ENCODE measurements at places on chromosomes 2 and 18. TPM values are rescaled to one million over a fixed set of nuclear protein-coding genes. Genes with fewer than 3 reads are reported as not detected.

HSBP1L1 gene
- total RNA-seq: 2.7 TPM

PDE11A gene
- total RNA-seq: not detected

REG3A gene
- not detected for total RNA-seq

SP100 gene
- 68.8 TPM for total RNA-seq

RIT2 gene
- total RNA-seq: not detected

IL37 gene
- total RNA-seq: not detected

TGFA gene
- total RNA-seq: 1.7 TPM

LDAH gene
- total RNA-seq: 12.3 TPM

KRTCAP3 gene
- total RNA-seq: not detected

FASTKD1 gene
- total RNA-seq: 9.7 TPM

VWA3B gene
- total RNA-seq: not detected

FAM110C gene
- under 0.01 TPM for total RNA-seq

RGPD4 gene
- total RNA-seq: not detected

ALS2 gene
- total RNA-seq: 33.0 TPM

ANKRD30BL gene
- total RNA-seq: not detected

TBR1 gene
- total RNA-seq: not detected

ADCYAP1 gene
- total RNA-seq: under 0.01 TPM

CRIM1 gene
- total RNA-seq: 175 TPM

SLC40A1 gene
- 359 TPM for total RNA-seq

LIMS3 gene
- 1.8 TPM for total RNA-seq

RNF125 gene
- 0.35 TPM for total RNA-seq

PRKCE gene
- total RNA-seq: 9.9 TPM

KANSL1L gene
- 12.0 TPM for total RNA-seq

UGT1A6 gene
- total RNA-seq: not detected

DSC2 gene
- total RNA-seq: 0.23 TPM

ABCA12 gene
- total RNA-seq: under 0.01 TPM

CTLA4 gene
- not detected for total RNA-seq

UGT1A7 gene
- not detected for total RNA-seq

FAM124B gene
- 0.12 TPM for total RNA-seq

SCYGR4 gene
- total RNA-seq: not detected

CD207 gene
- total RNA-seq: not detected

ITGAV gene
- total RNA-seq: 481 TPM

MAPK4 gene
- not detected for total RNA-seq

ELOA2 gene
- total RNA-seq: not detected

CRYGD gene
- not detected for total RNA-seq

BCL11A gene
- 0.08 TPM for total RNA-seq

ATP5MC3 gene
- total RNA-seq: 104 TPM

PELI1 gene
- 6.0 TPM for total RNA-seq

ATG9A gene
- 35.6 TPM for total RNA-seq

TSN gene
- 39.7 TPM for total RNA-seq

MLPH gene
- total RNA-seq: 37.0 TPM

NAT8 gene
- total RNA-seq: not detected

OSBPL6 gene
- 0.98 TPM for total RNA-seq
